Stimulated activated CD8-positive, alpha-beta memory T cell treated with anti-CD3 and anti-CD28 coated beads, Interleukin-4, amount 100 ng/mL, for 1 hour (primary cell): ENCODE measurements at places on chromosomes 5 and 9.

DNA sequence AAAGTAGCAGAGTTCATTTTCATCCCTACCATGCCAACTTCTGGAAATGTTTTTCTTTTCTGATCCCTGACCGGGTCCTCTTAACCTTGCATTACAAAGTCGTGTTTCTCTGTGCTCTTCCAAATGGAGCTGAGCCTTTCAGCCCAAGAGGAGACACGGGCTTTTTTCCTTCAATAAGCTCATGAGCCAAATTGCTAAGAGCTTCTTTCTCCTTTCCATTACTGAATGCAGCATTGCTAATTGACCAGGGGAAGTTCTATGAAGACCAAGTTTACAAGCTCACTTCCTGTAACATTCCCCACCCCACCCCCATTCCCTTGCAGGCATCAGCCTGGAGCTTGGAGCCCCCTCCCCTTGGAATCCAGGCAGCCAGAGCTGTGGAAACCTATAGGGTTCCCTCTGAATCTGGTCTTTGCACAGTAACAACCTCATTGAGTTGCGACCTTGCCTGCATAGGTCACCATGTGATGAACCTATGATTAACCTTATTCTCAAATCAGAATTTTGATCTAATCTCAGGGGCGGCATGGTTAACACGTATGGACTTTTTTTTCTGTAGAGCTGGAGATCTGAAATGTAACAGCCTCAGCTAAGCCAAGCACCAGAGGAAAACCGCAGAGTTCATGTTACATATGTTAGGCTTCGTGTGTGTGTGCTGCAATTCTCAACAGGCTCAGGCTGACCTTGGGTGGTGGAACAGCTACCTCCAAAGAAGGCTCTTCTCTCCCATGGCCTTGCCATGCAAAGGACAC, 395.7 kb upstream of the ZNF462 start:
- no peak for DNase-seq

DNA sequence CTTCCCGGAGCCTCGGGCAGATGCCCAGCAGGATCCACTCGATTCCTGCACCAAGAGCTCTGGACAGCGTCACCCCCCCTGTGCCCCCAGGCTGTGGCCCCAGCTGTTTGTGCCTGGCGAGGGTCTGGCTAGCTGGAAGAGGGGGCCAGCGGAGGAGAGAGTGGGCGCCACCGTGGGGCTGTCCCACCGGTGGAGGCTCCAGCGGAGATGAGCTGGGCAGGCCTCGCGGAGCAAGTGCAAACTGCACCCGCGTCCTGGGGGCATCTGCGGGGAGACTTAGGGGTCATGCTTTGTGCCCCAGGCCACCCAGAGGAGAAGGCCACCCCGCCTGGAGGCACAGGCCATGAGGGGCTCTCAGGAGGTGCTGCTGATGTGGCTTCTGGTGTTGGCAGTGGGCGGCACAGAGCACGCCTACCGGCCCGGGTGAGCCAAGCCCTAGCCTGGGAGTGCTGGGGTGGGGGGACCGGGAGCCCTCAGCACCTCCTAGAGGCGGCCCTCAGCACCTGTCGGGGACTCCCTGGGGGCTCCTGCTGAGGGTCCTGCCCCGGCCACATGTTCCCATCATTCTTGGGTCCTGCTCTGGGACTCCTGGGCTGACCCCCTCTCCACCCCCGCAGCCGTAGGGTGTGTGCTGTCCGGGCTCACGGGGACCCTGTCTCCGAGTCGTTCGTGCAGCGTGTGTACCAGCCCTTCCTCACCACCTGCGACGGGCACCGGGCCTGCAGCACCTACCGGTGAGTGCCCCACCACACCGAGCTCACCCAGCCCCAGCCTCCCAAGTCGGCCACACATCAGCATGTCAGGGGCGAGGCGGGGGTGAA, 5.4 kb downstream of the EGFL7 start:
- no peak for DNase-seq

DNA sequence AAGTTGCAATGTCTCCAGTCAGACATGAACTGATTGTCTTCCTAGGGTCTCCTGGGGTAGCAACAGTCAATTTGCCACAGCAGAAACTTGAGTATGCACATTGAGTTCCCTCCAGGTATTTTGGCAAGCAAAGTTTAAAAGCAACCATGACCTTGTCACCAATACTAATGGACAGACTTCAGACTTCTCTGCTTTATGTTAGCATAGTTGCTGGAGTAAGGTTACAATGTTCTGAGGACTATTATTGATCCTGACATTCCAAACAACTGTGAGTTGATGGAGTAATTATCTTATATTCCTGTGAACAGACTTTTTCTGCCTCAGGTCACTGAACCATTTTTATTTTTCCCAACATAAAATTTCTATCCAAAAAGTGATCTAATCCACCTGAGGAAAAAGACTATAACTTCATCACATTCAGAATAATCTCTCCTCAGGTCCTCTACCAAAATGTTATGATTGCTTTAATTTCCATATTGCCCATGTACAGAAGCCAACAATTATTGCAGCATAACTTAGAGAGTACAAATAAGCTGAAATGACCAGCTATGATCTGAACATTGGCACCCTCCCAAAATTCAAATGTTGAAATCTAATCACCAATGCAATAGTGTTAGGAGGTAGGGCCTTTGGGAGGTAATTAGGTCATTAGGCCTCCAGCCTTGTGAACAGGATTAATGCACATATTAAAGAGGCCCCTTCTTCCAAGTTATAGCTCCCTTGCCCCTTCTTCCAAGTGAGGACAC, 228.3 kb downstream of the PDE4D start:
- DNase-seq, result no peak

- no peak for DNase-seq
Measured at GRCh38 chr9:69762527-69762926, 2.7 kb upstream of the PTAR1 start.

GRCh38 chr9:120942186-120943001, 15.8 kb upstream of the TRAF1 start:
- DNase-seq, result no peak

GRCh38 chr5:132787076-132787475, 10.0 kb upstream of the SEPTIN8 start:
- no peak for DNase-seq

- DNase-seq, result no peak
Measured at GRCh38 chr9:16551692-16552091, 318.8 kb downstream of the BNC2 start.

DNA sequence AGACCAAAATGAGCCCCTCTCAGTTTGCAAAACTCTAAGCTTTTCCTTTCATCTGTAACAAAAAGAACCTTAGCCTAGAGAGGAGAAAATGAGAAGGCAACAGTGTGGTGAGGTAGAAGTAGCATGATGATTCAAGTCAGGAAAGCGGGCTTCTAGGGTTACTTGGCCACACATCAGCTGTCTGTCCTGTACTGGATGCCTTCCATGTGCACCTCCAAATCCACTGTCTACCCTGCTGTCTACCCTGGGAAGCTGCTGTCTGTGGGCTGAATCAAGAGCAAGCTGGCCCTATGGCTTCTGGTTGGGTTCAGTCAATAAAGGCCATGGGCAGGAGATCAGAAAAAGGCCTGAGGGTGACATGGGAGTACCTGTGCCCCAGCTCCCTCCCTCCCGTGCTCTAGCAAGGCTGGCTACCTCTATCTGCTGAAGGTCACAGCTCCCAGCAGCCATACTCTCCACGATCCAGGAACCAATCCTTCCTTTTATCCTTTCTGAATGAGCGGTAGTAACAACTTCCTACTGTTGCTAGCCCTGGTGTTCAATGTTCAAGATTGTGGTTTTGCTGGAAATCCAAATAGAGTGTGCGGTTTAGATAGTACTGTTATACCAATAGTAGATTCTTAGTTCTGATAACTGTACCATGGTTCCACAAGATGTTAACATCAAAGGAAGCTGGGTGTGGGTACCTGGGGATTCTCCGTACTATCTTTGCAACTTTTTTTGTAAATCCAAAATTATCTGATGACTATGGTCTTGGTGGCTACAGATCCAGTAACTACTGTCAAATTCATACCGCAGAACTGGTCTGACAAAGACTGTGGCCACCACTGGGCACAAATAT, 191.0 kb downstream of the ESM1 start:
- DNase-seq, result no peak

GRCh38 chr9:24218656-24219055, 327.0 kb downstream of the IZUMO3 start:
- no peak for DNase-seq

- no peak for DNase-seq
Measured at GRCh38 chr5:41334221-41334620, 120.9 kb upstream of the C6 start.

DNA sequence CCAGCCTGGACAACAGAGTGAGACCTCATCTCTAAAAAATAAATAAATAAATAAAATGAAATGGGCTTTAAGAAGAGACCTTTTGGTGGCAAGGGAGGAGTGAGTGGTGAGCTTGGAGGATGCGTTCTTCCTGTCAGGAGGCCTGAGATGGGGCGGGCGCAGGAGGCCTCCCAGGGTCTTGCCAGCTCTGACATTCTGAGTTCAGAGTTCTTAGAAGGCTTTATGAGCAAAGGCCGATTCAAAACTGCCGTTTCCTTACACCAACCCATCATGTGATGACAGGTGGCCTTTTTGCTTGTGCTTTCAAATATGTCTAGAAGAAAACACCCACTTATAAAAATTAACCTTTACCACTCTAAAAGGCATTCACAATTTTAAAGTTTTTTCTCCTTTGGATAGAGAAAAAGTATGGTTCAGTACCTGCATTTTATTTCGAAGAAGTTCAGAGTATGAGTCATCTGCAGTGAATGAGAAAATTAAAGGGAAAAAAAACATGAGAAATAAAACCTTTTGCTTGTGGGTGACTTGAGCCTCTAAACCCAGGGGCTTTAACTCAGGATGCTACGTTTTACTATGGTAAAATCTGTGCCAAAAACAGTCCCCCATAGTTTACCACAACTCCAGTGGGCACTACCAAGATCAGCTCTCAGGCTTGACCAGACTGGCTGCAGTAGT, 157.4 kb upstream of the OTULINL start:
- no peak for DNase-seq

GRCh38 chr5:89168766-89169165, 285.8 kb upstream of the MEF2C start:
- DNase-seq, result no peak

GRCh38 chr9:119436261-119436660, 67.0 kb upstream of the BRINP1 start:
- DNase-seq, result no peak

DNA sequence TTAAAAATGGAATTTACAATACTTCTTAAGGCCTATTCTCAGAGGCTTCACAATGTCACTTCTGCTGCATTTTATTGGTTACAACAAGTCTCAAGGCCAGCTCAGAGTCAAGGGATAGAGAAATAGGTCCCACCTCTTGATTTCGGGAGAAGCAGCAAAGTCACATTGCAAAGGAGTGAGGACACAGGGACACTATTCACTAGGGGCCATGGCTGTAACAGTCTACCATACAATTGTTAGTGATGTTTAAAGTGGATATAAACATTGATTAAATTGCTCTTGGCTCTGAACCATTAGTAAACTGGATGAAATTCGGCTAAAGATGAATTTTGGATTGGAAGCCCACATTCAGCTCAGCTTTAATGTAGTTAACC, 21.7 kb upstream of the CMBL start:
- DNase-seq, result no peak

GRCh38 chr9:86652736-86653135, 294.6 kb downstream of the GAS1 start:
- DNase-seq, result no peak

GRCh38 chr5:141496038-141496437, 7.2 kb downstream of the PCDHGC5 start:
- no peak for DNase-seq

DNA sequence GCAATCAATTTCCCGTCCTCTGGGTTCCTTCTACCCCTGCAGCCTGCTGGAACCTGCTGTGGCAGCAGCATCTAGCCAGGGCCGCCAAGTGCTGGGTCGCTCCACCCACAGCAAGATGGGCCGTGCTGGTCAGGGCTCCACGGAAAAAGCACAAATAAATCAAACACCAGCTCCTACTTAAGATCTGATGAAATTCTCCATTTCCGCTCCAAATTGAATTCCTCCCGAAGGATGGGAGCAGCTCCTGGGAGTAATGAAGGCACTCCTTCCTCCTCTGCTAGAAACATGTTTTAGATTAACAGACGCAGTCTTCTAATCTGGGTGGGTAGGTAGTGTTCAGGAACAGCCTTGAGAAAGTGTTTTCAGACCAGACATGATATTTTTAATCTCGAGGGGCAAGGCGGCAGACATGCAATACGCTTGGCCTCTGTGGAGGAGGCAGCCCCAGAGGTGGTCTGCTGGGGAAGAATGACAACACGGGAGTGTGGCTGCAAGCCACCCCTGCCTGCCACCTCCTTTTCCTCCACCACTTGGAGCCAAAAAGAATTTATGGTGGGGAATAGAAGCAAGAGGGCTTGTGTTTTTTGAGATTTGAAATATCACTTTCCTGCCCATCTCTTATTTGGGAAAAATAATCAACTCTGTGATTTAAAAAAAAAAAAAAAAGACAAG, 194.1 kb downstream of the AOPEP start:
- DNase-seq, result no peak
